ENCODE measurements at places on chromosomes 5 and 9.

GRCh38 chr9:16266648-16267276 lies 603.7 kb downstream of the BNC2 start:
- DNase-seq: no peak

GRCh38 chr5:62722360-62722759 lies 143.7 kb downstream of the LRRC70 start:
- DNase-seq: no peak

GRCh38 chr9:19698960-19699359 lies 89.9 kb downstream of the SLC24A2 start:
- no peak for DNase-seq

GRCh38 chr9:78831726-78832125 lies 534.8 kb downstream of the PSAT1 start:
- no peak for DNase-seq

DNA sequence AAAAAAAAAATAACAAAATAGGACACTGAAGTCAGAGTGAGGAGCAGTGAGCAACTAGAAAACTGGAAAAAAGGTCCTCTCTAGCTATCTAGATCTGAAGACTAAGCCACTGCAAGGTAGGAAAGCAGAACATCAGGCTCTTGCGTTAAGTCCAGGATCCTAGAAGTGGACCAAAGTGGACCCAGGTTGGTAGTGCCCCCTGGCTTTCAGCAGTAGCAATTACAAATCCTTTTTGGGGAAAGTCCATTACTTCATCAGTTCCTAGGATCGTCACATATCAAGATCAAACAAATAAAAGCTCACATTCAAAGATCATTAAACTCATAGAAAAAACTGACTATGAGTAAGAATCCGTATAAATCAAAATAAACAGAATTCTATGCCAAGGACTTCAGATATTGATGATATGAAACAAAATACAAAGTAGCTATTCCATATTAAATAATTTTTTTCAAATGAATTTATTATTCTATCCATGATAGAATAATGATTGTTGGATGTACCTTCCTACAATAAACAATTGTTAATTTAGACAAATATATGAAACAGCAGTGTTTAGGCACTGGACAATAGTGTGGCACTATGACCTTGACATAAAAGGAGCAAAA lies 6.5 kb upstream of the RICTOR start:
- DNase-seq: no peak

GRCh38 chr5:81575924-81576323 lies 175.0 kb downstream of the SSBP2 start:
- no peak for DNase-seq

- DNase-seq: no peak
These were observed 24.0 kb upstream of the RNF130 start for GRCh38 chr5:180095545-180095944.

GRCh38 chr5:159458217-159458711 lies 128.0 kb upstream of the IL12B start:
- DNase-seq: no peak

- no peak for DNase-seq
These were observed 694.6 kb downstream of the DNAH5 start for GRCh38 chr5:13249854-13250253.

- DNase-seq: no peak
These were observed 38.4 kb downstream of the LMX1B start for GRCh38 chr9:126652140-126652582.

- no peak for DNase-seq
These were observed 189.1 kb upstream of the ADRA1B start for GRCh38 chr5:159727167-159727566.

All from stimulated activated CD8-positive, alpha-beta memory T cell treated with anti-CD3 and anti-CD28 coated beads, Interleukin-7, amount 100 ng/mL, for 48 hours (primary cell).